ENCODE measurements at places on chromosomes 2 and 18.

GRCh38 chr2:2007551-2008501 is 263.5 kb upstream of the PXDN start:
- no peak for DNase-seq

GRCh38 chr2:26347286-26347865 is 787 bp upstream of the ADGRF3 start:
- no peak for DNase-seq

DNA sequence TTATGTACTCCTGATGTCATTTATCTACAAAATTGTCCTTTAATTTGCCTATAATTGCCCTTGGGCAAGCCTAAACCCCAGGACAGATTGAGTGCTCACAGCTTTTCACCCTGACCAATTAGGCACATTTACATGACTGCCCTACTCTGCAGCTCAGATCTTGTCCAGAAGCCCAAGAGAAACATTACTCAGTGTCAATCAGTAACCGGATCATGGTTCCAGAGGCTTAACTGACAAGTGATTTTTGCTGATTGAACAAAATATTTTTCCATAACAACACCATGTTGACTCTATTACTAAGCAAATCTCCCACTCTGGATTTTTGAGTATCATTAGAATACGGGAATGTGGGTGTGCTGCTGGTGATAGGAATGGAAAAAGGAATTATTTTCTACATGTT is 465.4 kb upstream of the TNP1 start:
- DNase-seq, result no peak

GRCh38 chr2:147150241-147150635 is 694.6 kb upstream of the ACVR2A start:
- no peak for DNase-seq

- no peak for DNase-seq
Measured at GRCh38 chr2:150431561-150432311, 55.7 kb downstream of the RND3 start.

- no peak for DNase-seq
Measured at GRCh38 chr18:31510319-31510718, 12.3 kb downstream of the DSG2 start.

GRCh38 chr2:117963446-117963845 is 50.4 kb downstream of the CCDC93 start:
- DNase-seq, result no peak

DNA sequence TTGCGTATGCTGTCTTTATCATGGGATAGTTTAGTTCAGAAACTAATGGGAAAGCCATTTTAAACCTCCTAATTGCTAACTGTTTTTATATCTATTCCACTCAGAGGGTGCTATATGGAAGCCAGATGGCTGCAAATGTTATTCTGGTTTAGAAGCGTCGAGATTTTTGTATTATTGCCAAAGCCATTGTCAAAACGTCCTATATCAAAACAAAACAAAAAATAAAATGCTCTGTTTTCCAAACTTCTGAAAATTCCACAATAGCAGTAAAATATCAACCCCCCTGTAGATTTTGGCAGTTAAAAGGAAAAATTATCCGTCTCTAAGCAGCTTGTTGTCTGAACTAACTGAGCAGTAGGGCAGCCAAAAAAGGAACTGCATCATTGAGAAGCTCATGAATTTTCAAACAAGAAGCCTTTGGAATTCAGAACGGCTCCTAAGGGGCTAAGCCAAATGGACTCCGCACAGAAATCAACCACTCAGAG is 195.4 kb upstream of the CWC22 start:
- DNase-seq, result no peak

DNA sequence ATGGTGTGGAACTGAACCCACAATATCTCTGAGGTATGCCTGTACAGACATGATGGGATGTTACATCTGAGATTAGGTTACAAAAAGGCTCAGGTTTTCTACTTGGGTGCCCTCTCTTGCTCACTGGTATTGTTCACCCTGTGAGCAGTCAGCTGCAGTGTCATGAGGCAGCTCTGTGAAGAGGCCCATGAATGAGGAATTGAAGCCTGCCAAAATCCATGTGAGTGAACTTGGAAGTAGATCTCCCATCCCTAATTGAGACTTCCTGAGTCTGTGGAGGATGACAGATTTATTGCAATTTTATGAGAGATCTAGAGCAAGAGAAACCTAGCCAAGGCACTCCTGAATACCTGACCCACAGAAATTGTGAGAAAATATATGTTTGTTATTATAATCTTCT is 404.9 kb upstream of the ZEB2 start:
- no peak for DNase-seq

GRCh38 chr2:237860273-237860935 is 981 bp downstream of the RAMP1 start:
- no peak for DNase-seq

GRCh38 chr2:165587335-165587938 is 117.9 kb downstream of the CSRNP3 start:
- no peak for DNase-seq

- DNase-seq, result no peak
Measured at GRCh38 chr2:130375291-130376266, 19.7 kb downstream of the PTPN18 start.

GRCh38 chr2:30425326-30425725 is 21.7 kb upstream of the LCLAT1 start:
- DNase-seq, result no peak

GRCh38 chr2:54372361-54372760 is 83.8 kb upstream of the SPTBN1 start:
- no peak for DNase-seq

DNA sequence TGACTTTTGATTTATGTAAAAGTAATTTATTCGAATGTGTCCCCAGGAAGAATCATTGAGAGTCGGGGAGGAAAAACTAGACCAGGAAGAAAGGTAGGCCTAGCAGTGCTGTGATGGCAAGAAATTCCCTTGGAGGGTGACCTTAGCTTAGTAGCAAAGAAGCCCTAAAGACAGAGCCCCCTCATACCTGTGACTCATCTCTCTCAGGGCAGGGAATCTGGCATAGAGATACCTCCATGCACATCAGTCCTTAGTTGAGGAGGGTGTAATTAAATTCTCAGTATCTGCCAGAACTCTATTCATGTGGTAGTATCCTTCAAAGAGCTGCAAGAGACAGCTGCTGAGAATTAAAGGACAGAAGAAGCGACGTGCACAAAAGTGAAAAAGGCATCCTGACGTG is 360.3 kb downstream of the FBXO15 start:
- no peak for DNase-seq

DNA sequence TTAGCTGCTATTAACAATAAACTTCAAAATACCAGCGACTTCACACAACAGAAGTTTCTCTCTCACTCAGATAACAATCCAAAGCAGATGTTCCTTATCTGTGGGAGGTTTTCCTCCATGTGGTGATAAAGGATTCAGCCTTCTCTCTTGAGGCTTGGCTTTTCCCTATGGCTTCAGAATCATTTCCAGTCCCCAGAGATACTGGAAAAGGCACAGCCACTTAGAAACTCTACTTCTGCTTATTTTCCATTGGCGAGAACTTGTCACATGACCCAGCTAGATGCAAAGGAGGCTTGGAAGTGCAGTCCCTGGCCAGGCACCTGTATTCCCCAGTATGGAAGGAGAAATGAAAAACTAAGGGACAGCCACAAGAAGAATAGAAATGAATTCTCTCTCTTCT is 344.8 kb downstream of the MTX2 start:
- DNase-seq, result no peak

DNA sequence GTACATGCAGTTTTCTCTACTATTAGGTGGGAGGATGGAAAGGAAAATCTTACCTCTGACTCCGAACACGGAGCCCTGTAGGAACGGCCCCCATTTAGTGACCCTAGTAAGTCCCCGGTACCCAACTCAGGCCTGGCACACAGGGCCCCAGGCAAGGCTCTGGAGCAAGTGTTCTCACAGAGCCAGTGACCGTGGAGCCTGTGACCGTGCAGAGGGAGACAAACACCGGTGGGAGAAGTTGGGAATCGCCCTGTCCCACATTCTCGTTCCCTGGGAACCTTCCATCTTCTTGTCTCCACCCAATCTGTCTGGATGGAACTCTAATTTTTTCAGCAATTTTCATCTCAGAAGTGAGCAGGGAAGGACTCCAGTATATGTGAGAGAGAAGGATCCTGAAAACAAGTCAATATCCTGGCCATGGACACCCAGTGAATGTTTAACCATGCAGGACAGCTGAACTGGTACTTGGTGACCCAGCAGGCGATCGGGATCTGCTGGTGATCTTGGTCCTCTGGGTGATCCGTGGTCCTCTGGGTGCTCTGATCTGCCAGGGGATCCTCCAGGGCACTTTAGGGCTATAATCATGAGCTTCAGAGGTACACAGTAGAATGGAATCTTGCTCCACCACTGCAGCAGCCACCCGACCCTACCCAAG is 348.6 kb upstream of the ID2 start:
- DNase-seq, result no peak

GRCh38 chr2:96527286-96528005 is 9.1 kb upstream of the ARID5A start:
- DNase-seq, result peak; percentile 48

DNA sequence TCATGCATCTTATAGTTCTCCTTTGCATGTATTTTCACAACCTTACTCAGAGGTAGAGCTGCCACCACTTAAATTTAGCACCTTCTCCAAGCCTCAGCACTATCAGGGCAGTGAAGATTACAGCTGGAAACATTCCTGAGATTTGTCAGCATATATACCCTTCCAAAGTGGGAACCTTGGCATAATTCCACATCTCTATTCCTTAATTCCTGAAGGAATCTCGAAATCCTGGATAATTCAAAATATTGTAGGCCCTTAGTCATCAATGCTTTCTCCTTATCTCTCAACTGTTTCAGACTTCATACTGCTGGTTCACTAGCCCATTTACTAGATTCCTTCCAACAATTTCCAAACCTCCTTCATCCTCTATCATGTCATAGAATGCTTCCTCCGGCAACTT is 87.4 kb downstream of the ITSN2 start:
- DNase-seq, result no peak

DNA sequence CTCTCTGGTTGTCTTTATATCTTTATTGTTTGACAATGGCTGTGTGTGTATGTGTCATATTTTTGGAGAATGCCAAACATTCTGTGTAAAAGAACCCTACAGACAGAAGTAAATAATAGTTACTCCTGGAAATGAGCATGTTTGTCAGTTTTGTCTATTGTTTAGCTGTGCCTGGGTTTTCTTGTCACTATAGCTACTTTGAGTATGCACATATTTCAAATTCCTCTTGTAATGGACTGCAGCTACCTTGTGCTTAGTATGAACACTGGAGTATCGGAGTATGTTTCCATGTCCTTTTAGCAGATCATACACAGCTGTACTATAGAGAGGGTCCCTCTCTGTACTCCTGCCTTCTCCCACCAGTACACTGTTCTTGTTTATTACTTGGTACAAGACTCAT is 58.0 kb upstream of the DOCK10 start:
- no peak for DNase-seq

- DNase-seq, result no peak
Measured at GRCh38 chr18:28015671-28016070, 161.3 kb downstream of the CDH2 start.

- no peak for DNase-seq
Measured at GRCh38 chr2:97702731-97703470, 10.5 kb upstream of the ZAP70 start.

DNA sequence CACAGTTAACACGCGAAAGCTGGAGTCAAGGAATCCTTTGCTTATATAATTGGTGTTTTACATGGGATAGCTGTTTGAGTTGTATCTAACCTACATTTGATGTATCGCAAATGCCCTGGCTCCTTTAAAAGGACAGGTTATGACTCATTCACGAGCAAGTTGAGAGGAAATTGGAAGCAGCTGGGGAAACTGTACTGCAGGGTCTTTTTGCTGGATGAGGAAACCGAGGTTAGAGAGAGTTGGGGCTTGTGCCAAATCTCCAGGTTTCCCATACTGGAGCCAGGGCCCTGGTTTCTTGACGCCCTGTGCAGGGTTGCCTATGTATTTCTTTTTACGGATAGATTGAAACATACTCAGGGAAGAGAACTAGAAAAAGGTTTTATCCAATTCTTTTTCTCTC is 60.0 kb upstream of the SPTBN1 start:
- no peak for DNase-seq

GRCh38 chr2:68302281-68302875 is 17.4 kb downstream of the CNRIP1 start:
- no peak for DNase-seq

- no peak for DNase-seq
Measured at GRCh38 chr2:58047373-58047935, 848 bp downstream of the VRK2 start.

DNA sequence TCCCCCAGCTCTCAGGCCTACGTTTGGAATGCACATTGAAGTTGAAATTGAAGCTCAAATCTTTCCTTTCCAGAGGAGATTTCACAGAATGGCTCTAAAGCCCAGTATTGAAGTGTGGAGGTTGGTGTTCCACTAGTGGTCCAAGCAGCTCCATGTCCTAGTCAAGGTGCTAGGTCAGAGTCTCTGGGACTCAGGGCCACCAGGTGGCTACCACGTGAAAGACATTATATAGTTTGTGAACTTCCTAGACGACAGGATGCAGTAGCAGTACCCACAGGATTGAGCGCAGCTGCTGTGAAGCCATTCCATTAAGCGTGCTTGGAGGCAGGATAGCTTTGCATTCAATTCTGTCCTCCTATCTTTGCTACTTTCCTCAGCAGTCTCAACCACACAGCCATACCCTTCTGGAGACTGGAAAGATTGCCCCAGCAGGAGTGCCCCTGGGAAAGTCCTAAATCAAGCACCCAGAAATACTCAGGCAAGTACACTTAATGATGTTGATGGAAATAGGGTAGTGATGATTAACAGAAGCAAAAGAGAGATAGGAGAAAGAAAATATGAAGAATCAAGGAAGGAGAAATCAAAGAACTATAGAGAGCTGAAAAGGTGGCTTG is 4.7 kb upstream of the TGFA start:
- DNase-seq, result no peak

DNA sequence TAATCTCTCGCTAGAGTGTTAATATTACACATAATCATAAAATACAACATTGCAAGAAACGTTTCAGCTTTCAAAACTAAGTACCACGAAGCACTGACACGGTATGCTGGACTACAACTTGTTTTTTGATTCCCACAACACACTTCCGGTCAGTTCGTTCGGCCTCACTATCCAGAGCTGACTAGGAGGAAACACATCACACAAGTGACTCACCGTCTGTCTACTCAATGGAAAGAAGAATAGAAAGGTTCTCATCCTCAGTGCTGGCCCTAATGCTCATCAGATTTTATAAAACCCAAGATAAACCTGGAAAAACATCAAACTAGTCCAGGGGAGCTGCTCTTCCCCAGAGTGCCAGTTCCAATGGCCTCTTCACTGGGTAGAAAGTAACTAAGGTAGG is 42.9 kb downstream of the ZNF385B start:
- no peak for DNase-seq

DNA sequence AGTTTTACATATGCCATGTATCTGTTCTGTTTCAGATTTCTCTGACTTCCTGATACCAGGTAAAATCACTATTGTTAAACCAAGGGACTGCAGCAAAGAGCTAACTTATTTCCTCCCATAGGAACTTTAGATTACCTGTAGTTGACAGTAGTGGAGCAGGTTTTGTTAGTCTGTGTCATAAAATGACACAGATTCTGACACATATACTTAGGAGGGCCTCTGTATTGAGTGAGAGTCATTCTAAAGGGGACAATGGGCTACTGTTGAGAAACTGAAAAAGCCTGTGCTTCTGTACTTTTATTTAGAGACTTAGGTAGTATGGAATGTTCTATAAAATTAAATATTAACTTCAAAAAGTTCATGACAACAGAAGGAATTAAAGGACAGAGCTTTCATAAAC is 48.2 kb downstream of the KCMF1 start:
- no peak for DNase-seq

GRCh38 chr18:49364821-49365220 is 95.6 kb downstream of the DYM start:
- DNase-seq, result no peak

GRCh38 chr2:153196378-153197058 is 282.0 kb downstream of the RPRM start:
- no peak for DNase-seq

GRCh38 chr18:58230438-58231179 is 186.6 kb downstream of the NEDD4L start:
- DNase-seq, result no peak
